GM19239 (cell line): ENCODE measurements at places on chromosomes 12 and 14.

DNA sequence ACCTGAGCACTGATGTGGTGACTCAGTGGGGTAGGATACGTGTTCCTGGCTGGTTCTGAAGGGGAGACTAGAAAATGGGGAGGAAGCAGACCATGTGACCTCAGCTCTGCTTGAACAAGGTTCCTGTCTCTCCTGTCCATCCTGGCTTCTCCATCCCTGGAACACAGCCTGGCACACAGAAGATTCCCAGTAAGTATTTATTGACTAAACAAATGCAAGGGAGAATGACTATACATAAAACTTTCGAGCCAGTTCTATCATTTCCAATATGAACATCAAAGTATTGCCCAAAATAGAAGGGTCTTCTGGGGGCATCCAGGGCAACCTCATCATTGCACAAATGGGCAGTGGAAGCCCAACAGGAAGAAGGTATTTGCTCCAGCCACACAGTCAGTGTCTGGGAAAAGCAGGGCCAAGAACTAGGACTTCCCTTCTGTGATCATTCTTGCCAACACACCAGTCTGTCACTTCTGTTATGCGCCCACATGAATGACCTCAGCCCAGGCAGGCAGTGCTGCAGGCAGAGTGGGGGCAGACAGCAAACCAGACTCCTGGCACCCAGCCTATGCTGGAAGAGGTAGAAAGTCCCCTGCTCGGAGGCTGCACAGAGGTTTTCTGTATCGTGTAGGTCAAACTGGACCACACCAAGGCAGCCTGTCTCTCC is 5.6 kb upstream of the SERPINA9 start:
- no peak for DNase-seq

DNA sequence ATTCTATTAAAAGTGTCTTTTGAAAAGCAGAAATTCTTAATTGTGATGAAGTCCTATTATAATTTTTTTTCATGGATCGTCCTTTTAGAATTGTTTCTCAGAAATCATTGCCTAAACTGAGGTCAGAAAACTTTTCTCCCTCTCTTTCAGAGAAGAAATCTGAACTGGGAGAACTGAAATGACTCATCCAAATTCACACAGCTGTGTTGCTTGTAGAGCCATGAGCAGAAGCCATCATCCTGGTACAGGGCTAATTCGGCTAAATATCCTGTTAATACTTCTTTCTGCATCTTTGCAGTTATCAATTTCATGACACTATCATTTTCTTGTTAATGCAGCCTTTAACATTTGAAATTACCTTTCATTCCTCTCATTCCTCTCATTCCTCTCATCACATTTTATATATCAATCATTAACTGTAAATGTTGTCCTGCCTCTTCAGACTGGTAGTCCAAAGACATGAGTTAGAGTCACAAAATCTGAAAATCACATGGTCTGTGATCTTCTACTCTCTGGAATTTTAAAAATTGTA is 15.5 kb downstream of the SLC15A5 start:
- no peak for DNase-seq

GRCh38 chr14:37428954-37429353 is 166.1 kb downstream of the FOXA1 start:
- no peak for DNase-seq

- DNase-seq, result no peak
These were observed 13.4 kb upstream of the DNAH10 start for GRCh38 chr12:123748661-123749060.

- no peak for DNase-seq
These were observed 47.4 kb downstream of the AVPR1A start for GRCh38 chr12:63103494-63104131.

GRCh38 chr14:81849714-81850113 is 316.1 kb upstream of the SEL1L start:
- no peak for DNase-seq

- DNase-seq, result no peak
These were observed 29.1 kb upstream of the CDKL1 start for GRCh38 chr14:50425816-50426215.

DNA sequence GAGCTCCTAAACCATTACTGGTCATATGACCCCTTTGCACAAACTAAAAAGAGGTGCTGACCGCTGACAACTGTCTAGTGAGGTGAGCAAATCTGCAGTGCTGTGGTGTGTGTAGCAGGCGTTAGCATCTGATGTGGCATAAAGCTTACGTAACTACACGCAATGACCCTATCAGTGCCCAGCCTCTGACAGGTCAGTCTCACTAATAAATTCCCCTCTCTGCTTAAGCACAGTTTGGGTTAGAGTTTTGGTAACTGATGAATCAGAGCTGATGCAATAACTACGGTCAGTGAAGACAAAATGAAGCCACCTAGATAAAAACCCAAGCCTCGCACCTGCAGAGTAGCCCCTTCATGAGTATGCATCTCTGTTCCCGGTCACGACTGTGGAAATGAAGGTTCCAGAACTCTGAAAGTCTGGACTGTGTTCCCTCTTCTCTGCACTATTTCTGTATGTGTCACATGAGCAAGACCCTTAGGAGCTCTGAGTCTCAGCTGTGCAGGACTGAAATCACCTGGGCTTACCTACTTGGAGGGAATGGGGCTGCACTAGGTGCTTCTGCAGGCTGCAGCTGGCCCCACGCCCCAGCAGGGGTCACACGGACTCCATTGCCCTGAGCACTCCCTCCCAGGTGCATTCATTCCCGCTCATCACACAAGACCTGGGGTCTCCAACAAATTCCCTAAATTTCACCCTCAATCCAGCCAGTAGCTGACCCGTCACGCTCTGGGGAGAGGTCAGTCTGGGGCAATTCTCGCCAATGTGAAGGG is 54.4 kb downstream of the RIMBP2 start:
- DNase-seq, result no peak

GRCh38 chr12:5661811-5662210 is 229.9 kb downstream of the NTF3 start:
- DNase-seq, result no peak

GRCh38 chr12:24780697-24781368 is 168.1 kb downstream of the BCAT1 start:
- DNase-seq, result no peak

GRCh38 chr12:105835580-105836241 is 303.0 kb downstream of the NUAK1 start:
- no peak for DNase-seq

DNA sequence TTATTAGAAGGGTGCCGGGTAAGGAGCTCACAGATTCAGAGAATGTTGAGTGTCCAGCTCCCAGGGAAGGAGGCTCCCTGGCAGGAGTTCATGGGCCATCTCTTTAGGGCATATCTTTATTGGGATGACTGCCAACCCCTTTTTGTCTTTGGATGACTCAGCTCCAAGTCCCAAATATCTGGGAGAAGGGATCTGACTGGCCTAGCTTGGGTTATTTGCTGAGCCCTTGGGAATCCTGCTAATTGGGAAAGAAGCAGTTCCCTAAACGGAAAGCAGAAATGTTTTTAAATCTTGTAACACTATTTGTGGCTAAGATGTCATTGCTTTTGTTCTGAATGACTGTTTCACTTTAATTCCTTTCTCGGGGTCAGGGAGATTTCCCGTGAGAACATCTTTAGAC is 12.6 kb downstream of the DDX55 start:
- no peak for DNase-seq

GRCh38 chr14:58760121-58760520 is 122.4 kb downstream of the DACT1 start:
- DNase-seq, result no peak

- no peak for DNase-seq
These were observed 541.7 kb downstream of the NOVA1 start for GRCh38 chr14:26056036-26056616.

GRCh38 chr14:65517635-65518542 is 105.4 kb downstream of the FUT8 start:
- DNase-seq, result no peak

DNA sequence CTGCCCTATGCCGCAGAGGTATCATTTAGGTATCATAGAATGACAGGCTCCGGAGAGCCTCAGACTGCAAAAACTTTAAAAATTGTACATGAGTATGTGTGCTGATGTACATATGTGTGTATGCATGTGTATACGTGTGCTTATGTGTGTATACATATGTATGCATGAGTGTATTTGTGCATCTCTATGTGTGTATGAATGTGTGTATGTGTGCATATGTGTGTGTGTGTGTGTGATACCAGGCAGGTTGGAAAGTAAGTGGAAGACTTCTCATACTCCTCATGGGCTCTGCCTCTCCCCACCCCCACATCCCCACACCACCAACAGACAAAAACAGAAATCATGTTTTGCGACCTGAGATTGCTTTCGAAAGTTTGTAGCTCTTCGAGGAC is 621 bp upstream of the TMEM117 start:
- no peak for DNase-seq

DNA sequence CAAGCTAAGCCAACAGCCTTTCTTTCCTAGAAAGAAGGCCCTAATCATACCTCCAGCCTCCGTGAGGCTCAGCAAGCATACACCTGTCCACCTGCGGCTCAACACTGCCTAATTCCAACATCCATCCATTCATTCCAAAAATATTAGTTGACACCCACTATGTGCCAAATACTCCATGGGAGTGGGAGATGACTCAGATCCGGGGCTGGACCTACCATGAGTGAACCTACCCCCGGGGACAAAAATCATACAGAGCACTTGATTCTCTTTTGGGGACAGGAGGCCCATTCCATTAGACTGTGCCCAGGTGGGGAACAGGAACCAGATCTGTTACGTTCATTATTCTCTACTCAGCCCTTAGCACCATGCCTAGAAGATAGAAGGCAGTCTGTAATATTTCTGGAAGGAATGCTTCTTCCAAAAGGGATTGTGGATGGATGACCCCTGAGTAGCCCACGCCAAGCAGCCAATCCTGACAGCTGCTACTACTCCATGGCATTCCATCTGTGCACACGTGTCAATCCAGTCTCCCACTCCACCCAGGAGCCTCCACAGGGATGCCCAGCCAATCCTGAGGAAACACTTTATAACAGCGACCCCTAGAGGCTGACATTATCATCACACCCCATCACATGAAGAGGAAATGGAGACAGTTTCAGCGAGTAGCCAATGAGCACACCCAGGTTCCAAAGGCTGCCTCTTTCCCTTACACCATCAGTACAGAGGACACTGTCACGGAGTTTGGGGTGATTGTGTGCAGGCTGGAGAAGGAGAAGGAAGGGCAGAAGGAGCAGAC is 170.7 kb downstream of the ESRRB start:
- DNase-seq, result peak; percentile 19

DNA sequence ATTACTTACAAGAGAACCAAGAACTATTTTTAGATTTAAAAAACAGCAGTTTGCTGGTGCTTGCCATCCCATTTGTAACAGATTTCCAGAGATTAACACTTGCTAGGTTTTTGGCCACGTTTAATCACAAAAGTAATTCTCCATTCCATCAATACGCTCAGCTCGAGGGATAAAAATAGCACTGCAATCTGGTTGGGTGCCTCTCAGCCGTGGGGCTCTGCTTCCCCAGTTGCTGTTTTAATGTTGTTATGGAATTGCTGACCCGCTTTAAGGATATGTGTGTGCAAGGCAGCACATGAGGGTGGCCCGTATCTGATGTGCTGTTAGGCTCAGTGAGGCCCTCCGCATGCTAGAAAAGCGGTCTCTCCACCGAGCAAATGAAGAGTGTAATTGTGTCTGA is 222.2 kb upstream of the TMEM260 start:
- DNase-seq, result no peak

DNA sequence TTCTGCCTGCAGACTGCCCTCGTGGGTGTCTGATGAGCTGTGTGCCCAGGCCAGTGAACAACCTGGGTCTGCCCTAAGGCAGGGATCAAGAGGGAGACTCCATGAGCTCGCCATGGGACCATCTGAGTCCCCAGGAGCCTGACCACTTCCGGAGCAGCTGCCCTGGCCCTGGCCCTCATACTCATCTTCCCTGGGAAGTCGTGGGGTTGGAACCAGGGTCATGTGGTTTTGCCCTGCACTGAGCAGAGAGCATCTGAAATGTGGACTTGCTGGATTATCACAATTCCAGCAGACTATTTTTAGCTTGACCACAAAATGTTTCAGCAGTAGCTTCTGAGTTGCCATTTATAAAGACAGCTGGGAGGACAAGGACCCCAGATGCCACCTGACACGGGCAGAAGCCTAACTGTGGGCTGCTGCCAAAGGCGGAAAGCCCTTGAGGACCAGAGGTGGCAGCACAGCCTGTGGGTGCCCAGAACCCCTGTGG is 6.7 kb downstream of the BTBD6 start:
- DNase-seq, result no peak

GRCh38 chr12:53805791-53806190 is 54.0 kb upstream of the CISTR start:
- DNase-seq, result no peak

GRCh38 chr12:24561411-24561871 is 387.5 kb downstream of the BCAT1 start:
- no peak for DNase-seq

- DNase-seq, result no peak
These were observed 141.0 kb downstream of the ZFP36L1 start for GRCh38 chr14:68651652-68652432.

DNA sequence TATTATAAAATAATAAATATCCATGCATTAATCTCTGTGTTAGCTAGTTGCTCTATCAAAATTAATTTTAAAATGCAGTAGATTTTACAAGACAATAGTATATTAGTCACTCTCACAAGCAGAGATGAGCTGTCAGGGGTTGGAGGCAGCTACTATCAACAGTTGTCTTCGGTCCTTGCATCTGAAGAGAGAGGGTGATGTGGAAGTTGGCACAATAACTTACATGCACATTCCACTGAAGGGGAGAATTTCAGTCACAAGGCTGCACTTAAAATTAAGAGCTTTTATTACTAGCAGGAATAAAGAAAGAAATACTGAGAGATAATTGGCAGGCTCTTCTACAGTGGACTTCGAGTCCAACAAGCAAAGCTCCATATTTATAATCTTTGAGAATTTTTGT is 166.9 kb upstream of the DCN start:
- DNase-seq, result no peak

DNA sequence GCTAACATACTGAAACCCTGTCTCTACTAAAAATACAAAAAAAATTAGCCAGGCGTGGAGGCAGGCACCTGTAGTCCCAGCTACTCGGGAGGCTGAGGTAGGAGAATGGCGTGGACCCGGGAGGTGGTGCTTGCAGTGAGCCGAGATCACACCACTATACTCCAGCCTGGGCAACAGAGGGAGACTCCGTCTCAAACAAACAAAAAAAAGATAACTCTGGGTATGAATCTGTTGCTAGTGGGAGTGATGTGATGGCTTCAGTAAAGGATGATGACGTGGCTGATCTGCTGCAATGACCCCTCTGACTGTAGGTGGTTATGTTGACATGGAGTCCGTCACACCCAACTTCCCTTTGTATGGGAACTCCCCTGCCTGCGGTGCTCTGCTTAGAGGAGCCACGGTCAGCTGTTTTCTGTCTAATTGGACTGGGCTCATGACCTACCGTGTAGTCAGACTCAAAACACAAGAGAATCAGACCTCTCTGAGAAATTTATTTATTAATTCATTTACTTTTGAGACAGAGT is 59.1 kb upstream of the MED13L start:
- peak; percentile 13 for DNase-seq
